Foreskin keratinocyte (primary cell): ENCODE measurements at places on chromosomes 4 and X. TPM values are rescaled to one million over a fixed set of nuclear protein-coding genes. Genes with fewer than 3 reads are reported as not detected.

DNA sequence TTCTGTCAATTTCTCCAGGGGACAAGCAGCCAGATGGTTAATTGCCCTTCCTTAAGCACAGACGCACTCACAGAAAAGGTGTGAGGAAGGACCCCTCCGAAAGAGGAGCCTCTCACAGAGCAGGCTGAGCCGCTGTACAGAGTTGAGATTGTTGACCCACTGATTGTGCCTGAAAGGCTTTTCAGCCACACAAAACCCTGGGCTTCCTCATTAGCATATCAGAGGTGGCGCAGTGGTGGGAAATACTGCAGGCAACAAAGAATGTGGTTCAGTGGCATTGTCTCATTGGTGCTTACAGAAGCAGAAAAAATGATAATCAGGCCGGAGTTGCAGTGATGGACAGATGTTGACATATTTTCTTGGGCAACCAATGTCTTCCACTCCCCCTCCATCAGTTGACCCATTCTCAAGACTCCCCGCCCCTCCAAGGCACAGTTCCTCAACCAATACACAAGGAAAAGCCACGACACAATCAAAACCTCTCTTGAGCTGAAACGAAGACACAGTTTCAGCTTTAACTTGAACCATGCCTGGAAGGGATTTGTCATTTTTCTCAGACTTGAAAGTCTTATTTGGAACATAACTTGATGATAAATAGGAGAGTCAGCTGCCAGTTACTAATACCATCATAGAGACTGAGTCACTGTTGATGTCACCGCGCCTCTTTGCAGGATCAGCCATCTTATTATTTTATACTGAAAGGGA, 53.1 kb downstream of the ATXN3L start:
- peak; percentile 83 for DNase-seq

DNA sequence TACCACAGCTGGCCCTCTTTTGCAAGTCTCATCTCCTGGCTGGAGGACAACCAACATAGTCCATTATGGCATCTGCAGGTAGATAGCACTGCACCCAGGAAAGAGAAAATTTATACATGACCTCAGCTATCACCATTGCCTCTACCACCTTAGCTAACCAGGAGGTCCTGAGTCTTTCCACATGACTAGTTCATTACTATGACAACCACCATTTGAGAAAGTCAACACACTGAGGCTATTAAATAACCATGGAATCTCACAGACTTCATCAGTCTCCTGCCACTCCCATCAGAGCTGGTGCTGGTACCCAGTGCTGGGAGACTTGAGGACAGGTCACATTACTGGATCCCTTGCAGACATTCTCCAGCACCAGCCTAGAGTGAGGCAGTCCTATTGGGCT, 285.9 kb downstream of the GBA3 start:
- no peak for DNase-seq

DNA sequence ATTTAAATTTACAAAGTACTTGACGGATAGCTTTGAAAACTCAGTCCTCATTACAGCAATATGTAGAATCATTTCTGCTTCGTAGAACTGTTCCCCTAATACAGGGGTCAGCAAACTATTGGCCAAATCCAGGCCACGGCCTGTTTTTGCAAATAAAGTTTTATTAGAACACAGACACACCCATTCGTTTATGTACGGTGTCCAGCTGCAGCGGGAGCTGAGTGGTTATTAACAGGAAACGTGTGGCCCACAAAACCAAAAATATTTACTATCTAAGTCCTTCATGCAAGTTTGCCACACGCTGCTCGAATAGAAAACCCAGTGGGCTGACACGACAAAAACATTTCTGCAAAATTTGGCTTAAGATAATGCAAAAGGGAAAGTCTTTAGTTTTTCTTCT, 146.5 kb downstream of the AFAP1 start:
- no peak for DNase-seq

ZNF732 gene
- polyA plus RNA-seq, result 0.34 and 0.58 TPM in 2 replicates

GRCh38 chr4:6869944-6870343, 39.7 kb upstream of the TBC1D14 start:
- peak; percentile 32 for DNase-seq

DNA sequence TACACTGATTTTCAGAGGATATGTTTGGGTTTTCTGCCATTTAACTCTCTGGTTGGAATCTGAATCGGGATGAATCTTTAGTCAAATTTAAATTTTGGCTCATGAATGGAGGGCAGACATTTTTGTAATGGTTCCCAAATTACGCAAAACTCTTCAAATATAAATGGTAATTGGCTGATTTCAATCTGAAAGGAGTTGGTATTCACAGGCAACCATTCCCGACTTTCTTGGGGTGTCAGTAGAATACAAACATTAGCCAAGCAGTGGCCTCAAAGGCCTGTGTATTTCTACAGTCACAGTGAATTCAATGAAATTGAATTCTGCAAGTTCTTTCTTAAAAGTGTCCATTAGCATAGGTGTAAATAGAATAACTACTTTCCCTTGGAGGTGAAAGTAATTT, 668.8 kb upstream of the PRKX start:
- DNase-seq, result no peak
